Tibial nerve (tissue), 4 donors: ENCODE measurements at places on chromosomes 16 and 17. TPM values are rescaled to one million over a fixed set of nuclear protein-coding genes. Genes with fewer than 3 reads are reported as not detected.

- no peak for DNase-seq
Observed at GRCh38 chr17:28716740-28717577, 709 bp downstream of the RAB34 start.

NHLRC4 gene
- 1.2 TPM for total RNA-seq

- peak; percentile 39 for DNase-seq
Observed at GRCh38 chr17:78174346-78174869, 6.0 kb downstream of the SYNGR2 start.

- no peak for DNase-seq
Observed at GRCh38 chr16:668519-669171, 713 bp downstream of the RHOT2 start.

KRTAP29-1 gene
- not detected for total RNA-seq

GRCh38 chr17:68435876-68436842, 21.1 kb downstream of the WIPI1 start:
- DNase-seq, result peak; percentile 61

SEPTIN12 gene
- total RNA-seq, result not detected

GFAP gene
- total RNA-seq, result 9.0 TPM

GRCh38 chr17:16398270-16399267, 16.8 kb upstream of the TRPV2 start:
- no peak for DNase-seq

RNF222 gene
- not detected for total RNA-seq

GRCh38 chr17:17122781-17123483, 80.7 kb downstream of the MPRIP start:
- no peak for DNase-seq

DNA sequence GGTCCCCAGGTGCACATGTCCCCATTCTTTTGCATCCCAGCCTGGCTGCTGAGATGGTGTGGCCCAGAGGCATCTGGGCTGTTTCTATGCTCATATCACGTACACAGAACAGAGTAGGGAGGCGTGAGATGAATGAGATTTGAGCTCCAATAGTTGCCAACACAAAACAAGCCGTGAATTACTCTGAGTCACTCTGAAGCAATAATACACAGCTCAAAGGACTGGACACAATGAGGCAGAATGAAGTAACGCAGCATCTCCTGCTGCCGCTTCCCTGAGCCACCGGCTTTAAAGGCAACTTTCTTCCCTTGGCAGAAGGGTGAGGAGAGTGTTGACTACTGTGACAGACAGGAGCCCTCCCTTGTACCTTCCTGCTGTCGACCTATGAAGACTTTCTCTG, 33.9 kb upstream of the CLEC18B start:
- DNase-seq, result no peak

DNA sequence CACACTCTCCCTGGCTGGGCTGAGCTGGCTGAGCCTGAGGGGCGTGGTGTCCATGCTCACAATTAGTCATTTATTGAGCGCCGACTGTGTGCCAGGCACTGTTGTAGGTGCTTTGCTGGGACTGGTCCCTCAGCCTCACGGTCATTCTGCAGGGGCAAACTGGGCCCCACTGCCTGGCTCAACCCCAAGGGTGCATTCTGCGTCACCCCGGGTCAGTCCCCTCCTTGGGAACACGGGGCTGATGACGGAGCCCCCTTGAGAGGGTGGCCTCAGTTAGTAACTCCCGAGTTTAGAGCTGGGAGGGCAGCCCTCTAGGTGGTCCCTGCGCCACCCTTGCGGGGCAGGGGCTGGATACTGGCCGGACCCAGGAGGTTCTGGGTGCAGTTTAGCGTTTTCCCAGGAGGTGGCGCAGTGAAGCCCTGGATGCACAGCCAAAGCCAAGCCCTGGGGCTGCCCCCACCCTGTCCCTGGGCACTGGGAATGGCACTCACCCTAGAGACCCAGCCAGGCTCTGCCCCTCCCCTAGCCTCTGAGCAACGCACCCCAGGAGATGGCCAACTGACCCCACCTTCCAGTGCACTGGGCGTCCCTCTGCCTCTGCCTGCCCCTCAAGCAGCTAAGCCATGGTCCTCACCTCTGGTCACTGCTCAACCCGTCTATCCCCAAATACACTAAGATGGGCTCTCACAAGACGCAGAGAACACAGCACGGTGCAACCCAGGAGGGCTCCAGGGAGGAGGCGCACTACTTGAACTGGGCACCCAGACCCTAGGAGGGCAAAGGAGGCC, 243.2 kb upstream of the GSE1 start:
- peak; percentile 44 for DNase-seq

KCNH6 gene
- not detected for total RNA-seq

RRN3 gene
- total RNA-seq, result 38.1 TPM

TBC1D3E gene
- total RNA-seq, result not detected

HIGD1B gene
- 6.5 TPM for total RNA-seq

DNA sequence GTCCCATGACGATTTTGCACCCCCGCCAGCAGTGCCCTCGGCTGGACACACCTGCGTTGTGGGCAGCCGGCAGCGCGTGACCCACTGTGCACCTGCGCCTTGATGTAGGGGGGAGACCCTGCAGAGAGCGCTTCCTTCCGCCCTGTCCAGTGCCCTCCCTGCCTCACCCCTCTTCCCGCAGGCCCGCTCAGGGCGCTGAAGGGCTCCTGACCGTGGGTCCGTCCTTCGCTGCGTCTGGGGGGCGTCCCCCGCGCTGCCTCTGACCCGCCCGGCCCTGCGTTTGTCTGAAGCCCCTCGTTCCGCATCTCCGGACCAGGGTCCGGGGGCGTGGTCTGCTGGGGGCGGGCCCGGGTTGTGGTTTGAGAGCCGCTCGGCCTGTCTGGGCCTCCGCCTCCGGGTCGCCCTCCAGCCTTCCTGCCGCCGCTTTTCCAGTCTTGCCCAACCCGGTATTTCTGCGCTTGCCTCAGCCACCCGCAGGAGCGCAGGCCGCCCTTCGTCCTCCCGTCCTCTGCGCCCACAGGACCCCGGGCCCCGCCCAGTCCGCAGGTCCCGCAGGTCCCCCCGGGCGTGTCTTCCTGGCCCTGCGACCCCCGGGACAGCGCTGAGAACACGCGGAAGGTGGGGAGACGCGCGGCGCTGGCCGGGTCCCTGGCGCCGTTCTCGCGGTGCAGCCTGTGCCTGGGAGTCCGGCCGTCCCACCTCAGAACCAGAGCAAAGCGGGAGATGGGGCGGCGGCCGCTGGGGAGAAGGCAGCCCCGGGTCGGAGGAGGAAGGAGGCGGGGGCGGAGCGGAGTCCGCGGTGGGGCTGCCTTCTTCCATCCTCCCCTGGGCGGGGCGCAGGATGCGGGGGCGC, 4.0 kb upstream of the IL17C start:
- DNase-seq, result no peak

DNA sequence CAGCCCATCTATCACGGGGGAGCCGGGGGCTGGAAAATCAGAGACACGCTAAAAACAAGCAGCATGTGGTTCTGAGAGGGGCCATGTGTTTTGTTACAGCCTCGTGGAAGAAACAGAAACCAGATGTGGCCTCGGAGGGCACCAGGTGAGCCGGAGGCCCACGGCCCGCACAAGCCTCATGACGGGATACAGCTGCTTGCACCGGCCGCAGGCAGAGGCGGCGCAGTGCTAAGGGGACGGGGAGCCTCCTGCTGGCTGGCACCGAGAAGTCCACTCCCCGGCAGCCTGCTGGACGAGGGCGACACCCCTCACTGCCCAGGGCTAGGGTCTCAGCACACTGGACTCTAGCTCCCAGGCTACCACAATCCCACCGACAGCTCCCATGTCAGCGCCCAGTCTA, 19.2 kb downstream of the NDUFAF8 start:
- DNase-seq, result no peak

- no peak for DNase-seq
Observed at GRCh38 chr16:87295259-87295658, 21.9 kb downstream of the C16orf95 start.

MYH1 gene
- total RNA-seq, result not detected

DNA sequence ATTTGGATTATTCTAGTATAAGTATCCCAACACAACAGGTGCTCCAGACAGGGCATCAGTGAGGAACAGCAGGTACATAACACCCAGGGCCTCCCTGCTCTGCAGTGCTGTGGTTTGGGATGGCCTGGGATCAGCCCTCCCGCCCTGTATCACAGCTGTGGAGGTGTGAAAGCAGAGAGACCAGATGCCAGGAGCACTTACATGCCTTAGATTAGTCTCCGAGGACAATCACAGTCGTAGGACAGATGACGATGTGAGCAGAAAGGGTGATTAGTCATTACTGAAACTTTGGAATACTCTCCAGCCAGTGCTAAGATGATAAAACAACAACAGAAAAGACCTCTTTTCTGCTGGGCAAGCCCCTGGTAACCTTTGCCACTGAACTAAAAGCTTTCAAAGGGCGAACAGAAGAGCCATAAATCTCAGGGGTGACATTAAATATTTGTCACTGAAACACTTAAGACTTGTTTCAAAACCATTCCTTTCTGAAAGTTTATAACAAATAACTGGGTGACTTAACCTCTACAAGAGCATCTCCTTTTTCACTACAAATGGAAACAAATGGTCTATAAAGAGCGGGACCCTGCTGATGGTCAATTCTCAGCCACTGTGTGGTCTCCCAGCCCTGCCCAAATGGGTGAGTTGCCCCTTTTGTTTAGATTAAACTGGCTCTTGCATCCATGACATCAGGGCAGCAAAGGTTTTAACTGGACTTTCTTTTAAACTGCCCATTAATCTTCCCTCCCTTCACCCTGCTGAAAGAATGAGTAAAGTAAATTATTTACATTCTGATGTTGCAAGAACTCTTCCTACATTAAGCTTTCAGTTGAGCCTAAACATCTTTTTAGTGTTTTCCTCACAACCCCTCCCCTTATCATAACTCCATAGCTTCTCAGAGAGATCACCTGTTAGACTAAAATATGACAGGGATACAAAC, 183.1 kb upstream of the COX10 start:
- no peak for DNase-seq

ALDH3A1 gene
- not detected for total RNA-seq

DNA sequence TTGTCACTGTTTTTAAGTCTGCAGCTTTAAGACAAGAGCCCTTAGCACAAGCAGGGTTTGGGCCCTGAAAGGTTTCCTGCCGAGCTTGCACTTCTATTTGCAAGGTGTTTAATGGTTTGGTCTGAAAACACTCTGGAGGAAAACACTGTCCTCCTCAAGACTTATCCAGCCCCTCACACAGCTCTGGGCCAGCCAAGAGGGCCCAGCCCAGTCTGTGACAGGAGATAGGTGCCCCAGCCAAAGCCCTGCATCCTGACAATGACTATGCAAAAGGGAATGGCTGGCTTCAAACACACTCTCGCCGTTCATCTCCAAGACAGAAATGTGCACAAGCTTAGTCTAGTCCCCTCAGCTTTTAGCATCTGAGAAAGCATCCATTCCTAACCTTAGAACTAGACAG, 26.9 kb downstream of the MPG start:
- DNase-seq, result no peak

- no peak for DNase-seq
Observed at GRCh38 chr17:79872762-79873161, 33.5 kb upstream of the CBX4 start.

MPHOSPH6 gene
- 41.1 TPM for total RNA-seq
